ENCODE measurements at places on chromosomes 13 and 19.

DNA sequence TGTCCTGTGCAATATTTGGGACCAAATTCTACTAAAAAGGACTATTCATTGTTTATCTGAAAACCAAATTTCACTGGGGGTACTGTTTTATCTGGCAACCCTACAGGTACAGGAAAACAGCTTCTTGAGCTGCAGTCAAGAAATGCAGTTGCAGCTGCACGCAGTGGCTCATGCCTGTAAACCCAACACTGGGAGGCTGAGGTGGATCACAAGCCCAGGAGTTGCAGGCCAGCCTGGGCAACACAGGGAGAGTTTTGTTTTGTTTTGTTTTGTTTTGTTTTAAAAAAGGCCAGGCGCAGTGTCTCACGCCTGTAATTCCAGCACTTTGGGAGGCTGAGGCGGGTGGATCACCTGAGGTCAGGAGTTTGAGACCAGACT, 11.6 kb upstream of the ZSCAN1 start:
- DNase-seq, result no peak

DNA sequence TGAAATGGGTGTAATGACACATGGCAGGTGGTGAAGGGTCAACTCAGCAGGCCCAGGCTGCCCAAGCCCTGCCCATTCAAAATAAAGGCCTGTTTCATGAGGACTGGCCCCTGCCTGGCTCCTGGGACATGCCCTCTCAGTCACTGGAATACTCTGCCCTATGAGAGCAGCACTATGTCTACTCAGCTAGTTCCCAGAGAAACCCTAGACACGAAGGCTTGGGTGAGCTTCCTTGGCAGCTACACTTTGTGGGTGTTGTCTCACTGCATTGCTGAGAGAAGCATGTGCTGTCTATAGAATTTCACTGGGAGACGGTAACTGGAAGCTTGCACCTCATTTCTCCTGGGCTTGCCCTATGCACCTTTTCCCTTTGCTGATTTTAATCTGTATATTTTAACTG, 752.8 kb downstream of the LIG4 start:
- no peak for DNase-seq

GRCh38 chr19:6890938-6891337, 3.6 kb downstream of the ADGRE1 start:
- DNase-seq, result no peak

DNA sequence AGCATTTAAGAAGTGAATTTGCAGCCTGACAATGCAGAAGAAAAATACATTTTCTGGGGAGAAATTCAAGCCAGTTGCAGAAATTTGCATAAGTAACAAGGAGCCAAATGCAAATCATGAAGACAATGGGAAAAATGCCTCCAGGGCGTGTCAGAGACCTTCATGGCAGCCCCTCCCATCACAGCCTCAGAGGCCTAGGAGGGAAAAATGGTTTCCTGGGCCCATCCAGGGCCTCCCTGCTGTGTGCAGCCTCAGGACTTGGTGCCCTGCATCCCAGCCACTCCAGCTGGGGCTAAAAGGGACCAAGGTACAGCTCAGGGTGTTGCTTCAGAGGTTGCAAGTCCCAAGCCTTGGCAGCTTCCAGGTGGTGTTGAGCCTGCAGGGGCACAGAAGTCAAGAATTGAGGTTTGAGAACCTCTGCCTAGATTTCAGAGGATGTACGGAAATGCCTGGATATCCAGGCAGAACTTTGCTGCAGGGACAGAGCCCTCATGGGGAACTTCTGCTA, 16.7 kb upstream of the ITM2B start:
- DNase-seq, result no peak

DNA sequence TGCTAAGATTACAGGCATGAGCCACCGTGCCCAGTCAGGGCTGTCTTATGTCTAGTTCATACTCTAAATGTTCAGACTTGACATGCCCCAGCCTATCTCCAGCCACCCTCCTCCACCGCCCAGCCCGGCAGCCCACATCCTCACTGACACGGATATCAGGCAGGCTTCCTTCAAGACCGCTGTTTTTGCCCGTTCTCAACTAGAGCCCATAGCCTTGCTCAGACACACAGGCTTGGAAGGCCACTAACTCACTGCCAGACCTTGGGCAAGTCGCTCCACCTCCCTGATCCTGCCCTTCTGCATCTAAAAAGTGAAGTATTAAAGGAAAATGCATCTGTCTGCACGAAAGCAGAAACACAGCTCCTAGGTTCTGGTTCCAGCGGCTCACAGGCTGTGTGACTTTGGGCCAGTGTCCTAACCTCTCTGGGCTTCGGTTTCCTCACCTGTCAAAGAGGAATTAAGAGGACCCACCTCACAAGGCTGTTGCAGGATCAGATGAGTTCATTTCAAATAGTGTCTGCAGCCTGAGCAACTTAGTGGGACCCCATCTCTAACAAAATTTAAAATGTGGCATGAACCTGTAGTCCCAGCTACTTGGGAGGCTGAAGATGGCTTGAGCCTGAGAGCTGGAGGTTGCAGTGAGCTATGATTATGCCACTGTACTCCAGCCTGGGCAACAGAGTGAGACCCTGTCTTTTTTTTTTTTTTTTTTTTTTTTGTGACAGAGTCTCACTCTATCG, 14.5 kb upstream of the CERS4 start:
- DNase-seq, result peak; percentile 9

GRCh38 chr19:3175781-3176714, 2.5 kb upstream of the S1PR4 start:
- no peak for DNase-seq

GRCh38 chr13:114142640-114143490, 10.4 kb upstream of the RASA3 start:
- DNase-seq, result no peak

DNA sequence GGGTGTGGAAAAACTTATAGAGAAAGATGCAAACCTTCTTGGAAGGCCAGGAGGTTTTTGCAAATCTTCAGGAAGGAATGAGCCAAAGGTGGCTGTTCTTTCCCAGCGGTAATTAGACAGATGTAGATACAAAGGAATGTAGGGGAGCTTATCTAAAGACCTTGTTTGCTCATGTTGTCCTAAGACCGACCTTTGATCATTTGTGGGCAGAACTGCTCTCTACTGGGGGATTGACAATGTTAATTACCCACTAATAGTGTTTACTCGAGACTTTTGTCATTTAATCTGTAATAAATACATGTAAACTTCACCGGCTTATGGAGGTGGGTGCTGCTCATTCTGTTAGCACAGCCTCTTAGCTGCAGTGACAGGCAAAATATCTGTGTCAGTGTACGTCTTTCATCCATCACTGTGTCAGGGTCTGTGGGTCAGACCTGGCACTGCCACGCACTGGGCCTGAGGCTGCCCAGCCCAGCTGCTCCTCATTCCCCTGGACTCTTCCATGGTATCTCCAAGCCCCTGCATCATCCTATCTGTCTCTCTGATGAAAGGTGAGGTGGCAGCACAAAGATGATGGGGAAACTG, 68.3 kb downstream of the ZNF431 start:
- DNase-seq, result no peak

DNA sequence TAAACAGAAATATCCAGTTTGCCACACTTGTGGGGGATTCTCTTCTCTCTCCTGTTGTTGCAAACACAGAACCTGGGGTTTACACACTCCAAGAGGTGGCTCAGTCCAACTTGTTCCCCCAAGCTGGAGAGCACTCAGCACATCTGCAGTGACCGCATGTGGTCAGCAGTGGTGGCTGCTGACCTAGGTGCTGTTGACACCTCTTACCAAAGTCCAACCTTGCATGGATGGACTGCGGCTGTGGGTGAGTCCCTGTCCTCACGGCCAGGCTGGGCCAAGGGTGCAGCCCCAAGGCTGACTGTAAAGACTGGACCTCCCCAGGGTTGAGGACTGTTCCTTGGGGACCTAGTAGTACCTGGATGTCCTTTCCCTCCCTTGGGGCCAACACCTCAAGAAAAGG, 6.1 kb downstream of the LRFN3 start:
- no peak for DNase-seq
